ENCODE measurements at places on chromosomes 1 and 21. TPM values are rescaled to one million over a fixed set of nuclear protein-coding genes. Genes with fewer than 3 reads are reported as not detected.

DNA sequence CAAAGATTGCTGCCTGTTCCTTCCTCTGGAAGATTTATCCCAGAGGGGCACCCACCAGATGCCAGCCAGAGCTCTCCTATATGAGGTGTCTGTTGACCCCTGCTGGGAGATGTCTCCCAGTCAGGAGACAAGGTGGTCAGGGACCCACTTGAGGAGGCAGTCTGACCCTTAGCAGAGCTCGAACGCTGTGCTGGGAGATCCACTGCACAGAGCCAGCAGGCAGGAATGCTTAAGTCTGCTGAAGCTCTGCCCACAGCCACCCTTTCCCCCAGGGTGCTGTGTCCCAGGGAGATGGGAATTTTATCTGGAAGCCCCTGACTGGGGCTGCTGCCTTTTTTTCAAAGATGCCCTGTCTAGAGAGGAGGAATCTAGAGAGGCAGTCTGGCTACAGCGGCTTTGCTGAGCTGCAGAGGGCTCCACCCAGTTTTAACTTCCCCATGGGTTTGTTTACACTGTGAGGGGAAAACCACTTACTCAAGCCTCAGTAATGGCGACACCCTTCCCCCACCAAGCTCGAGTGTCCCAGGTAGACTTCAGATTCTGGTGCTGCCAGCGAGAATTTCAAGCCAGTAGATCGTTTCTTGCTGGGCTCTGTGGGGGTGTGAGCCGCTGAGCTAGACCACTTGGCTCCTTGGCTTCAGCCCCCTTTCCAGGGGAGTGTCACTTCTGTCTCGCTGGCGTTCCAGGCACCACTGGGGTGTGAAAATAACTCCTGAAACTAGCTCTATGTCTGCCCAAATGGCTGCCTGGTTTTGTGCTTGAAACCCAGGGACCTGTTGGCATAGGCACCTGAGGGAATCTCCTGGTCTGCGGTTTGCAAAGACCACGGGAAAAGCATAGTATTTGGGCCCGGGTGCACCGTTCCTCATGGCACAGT, 51.1 kb upstream of the PDC start:
- no peak for DNase-seq

DNA sequence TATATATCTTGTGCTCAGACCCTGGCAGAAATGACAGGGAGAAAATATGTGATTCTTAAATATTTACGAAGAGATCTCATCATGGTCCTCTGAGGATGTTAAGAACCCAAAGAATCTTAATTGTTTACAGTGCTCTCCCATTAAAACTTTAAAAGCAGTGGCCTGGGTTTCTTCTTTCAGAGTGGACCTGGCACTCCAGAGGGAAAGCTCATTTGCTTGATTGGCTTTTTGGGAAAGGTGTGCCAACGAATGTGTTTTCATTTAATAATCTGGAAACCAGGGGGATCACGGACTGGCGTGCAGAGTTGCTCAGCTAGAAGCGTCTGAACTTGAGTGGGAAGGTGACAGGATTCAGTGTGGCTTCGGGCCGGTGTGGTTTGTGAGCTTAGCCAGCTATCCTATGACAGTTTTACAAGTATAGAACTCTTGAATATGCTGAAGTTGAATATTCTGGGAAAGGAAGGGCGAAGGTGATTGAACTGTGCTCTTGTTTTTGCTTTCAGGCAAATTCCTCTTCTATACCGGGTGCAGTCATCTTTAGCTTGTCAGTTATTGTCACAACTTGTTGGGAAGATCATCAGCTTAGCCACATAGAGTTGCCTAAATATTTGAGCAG, 154.8 kb downstream of the C1orf21 start:
- DNase-seq = no peak

DNA sequence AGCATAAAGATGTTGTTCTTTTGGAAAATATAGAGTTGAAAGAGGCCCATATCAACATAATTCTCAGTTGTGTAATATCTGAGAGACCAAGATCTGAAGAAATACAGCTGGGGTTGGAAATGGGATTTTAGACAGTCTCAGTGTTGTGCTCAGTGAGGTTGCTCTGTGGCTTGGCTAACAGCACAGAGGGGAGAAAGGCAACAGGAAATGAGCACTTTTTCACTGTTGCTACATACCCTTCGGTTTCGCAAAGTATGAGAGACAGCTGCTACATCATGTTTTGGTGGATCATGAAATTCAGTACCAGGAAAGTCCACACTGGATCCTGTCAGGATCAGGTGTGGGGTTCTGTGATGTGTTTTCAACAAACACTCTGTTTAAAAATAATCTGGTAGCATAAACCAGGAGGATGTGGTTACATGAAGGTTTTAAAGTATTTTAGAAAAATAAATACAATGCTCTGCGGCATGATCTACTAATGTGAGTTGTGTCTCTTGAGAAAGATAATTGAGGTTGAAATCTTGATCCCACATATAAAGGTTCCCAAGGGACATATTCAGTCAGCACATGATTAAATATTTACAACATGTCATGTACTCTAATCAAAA, 7.0 kb upstream of the GPR88 start:
- peak; percentile 23 for DNase-seq

DNA sequence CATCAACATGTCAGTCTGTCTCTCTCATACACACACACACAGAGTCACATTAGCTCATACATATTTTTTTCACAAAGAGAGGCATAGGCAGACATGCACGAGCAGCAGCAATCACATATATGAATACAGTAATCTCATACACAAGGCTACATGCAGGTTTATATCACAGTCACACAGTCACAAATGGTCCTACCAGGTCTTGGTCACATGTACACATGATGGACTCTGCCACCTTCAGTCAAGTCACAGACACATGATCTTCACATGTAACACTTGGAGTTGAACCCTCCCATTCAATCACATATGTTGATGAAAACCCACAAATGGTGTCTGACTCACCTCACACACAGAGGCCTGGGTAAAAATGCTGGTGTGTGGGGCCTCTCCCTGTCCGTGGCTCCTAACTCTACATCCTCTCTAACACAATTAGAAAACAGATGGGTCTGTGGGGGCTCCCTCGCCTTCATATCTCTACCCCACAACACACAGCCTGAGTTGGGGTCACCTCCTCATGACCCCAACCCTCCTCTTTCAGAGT, 27.9 kb downstream of the RIMS3 start:
- DNase-seq = no peak

GRCh38 chr1:105556266-105556665, 1500.2 kb upstream of the PRMT6 start:
- DNase-seq = no peak

GRCh38 chr1:102103646-102104045, 106.9 kb upstream of the OLFM3 start:
- no peak for DNase-seq

- no peak for DNase-seq
Measured at GRCh38 chr1:74247881-74248528, 12.8 kb downstream of the TNNI3K start.

DNA sequence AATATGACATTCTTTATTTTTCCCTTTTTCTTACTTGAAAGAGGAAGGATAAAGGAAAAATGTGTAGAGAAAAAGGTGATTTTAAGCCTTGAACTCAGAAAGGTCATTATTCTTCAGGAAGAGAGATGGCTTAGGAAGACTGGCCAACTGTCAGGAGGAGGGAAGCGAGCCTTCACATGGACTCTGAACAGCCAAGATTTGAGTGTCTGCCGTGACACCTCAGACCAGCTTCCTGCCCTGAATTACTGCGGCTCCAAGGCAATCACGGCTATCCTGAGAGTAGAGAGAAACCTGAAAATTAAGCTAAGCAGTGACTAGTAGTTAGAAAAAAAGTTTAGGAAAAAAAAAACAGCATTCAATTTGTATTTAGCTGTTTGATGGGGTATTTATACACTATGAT, 314.7 kb downstream of the KCNH1 start:
- DNase-seq = no peak

DNA sequence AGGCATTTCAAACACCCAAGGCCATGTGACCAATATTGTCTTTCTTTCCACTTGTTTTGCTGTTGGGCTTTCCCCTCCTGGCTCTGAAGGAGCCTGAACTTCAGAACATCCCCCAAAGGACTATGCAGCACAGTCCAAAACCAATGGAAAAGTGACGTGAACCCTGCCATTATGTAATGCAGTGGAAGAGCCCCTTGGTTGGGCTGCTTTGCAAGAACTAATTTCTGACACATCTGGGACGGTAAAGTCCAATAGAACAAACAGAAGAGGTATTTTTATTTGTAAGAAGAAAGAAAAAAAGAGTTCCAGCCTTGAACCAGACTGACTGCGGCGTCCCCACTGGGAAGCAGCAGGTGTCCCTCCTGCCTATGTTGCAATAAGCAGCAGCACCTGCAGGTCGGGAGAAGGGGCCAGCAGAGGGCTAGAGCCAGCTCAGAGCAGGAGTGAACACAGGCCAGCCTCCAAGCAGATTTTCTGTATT, 116.7 kb downstream of the CDC7 start:
- no peak for DNase-seq

GRCh38 chr1:96164053-96164452, 557.5 kb upstream of the PTBP2 start:
- DNase-seq = no peak

DNA sequence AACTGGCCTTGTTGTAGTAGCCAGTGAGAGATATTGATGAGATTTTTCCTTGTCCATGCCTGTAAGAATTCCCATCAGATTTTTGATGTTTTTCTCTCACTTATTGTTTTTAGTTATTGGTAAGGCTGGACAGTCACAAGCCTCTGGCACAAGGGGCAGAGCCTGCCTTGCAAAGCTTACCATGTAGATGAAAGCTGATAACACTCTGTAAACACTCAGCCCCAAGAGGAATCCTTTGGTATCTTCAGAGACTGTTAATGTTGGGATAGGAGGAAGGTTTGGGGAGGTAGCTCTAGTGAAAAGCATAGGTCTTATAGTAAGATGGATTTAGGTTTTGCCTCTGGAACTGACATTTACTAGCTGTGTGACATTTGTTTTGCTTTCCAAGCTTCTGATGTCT, 37.7 kb downstream of the MARK1 start:
- DNase-seq = no peak

DNA sequence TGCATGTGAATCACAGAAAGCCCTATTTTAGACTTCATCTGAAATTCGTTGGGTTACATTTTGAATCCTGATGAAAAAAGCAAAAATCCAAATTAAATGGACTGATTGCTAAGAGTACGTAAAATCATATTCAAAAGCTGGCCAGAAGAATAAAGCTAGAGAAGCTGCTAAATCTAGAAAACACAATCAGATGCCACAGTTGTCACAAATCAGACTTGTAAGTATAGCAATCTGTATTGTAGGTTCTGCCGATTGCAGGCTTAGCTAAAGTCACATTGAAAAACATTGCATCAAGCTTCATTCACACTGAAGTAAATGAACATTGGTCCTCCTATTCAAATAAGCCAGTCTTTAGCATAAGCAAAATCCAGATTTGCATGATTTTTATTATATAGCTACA, 235.1 kb upstream of the ST6GALNAC5 start:
- DNase-seq = no peak

DNA sequence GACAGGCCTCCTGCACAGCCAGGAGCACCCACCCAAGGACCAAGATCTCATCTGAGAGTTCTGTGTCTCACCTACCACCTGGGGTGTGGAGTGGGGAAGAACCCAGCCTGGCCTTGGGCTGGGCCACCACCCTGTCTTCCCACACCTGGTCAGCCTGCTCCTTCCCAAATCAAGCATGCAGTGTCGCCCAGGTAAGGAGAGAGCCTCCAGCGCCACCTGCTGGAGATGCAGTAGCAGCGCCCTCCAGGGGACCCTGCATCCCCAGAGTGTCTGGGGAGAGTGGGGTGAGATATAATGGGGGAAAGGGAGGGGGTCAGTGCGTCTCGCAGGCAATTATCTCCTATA, 32.3 kb downstream of the KIAA2013 start:
- peak; percentile 77 for DNase-seq

DNA sequence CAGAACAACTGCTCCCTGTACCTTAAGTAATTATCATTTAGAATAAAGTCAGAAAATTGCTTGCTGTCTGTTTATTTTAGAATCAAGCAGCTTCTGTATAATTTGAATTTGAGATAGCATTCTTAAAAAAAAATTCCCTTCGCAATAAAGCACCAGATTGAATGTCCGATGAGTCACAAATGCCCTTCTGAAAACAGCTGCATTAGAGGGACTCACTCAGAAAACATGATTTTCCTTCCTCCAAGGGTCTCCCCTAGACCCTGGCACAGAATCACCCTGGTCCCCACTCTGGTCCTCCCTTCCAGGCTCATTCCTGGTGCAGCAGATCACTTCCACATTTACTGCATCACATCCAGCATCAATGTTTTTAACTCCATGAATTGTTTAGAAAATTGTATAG, 471.1 kb upstream of the VAMP3 start:
- no peak for DNase-seq

DNA sequence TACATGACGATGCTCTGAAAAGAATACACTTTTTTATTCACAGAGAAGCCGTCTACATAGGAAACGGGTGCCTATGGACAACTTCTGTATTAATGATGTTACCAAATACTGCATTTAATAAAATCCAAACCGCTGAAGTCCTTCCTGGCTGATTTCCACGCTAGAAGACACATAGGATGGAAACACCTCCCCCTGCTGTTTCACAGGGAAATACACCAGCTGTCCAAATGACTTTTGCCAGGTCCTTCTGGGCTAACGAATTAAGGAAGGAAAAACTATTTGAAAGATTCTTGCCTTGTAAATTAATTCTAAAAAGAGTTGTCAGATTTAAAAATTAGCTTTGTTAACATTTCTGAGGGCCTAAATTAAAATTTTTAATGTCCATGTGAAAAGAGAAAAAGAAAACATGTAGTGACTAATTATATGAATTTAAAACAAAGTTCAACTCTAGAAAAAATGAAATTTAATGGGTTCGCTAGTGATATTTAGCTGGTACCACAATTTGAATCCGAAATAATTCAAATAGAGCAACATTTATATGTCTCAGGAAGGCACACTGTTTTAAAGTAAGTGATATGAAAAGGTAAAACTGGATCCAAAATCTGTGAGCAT, 146.0 kb downstream of the RERE start:
- DNase-seq = no peak

Gene STIL
- total RNA-seq = 26.8 TPM

Gene BRINP3
- total RNA-seq = not detected

Gene PRKCZ
- total RNA-seq = 12.3 TPM

Gene CD5L
- total RNA-seq = not detected

Gene PTCH2
- total RNA-seq = 1.8 TPM
